Stimulated activated CD4-positive, alpha-beta T cell treated with anti-CD3 and anti-CD28 coated beads, Interleukin-12 subunit alpha, Interleukin-12 subunit beta, amount 100 ng/mL, for 24 hours (primary cell): ENCODE measurements at places on chromosomes 1 and 21.

GRCh38 chr1:220843481-220844011, 35.7 kb upstream of the HLX start:
- DNase-seq: no peak

GRCh38 chr1:117608758-117609157, 2.9 kb downstream of the TENT5C start:
- no peak for DNase-seq

DNA sequence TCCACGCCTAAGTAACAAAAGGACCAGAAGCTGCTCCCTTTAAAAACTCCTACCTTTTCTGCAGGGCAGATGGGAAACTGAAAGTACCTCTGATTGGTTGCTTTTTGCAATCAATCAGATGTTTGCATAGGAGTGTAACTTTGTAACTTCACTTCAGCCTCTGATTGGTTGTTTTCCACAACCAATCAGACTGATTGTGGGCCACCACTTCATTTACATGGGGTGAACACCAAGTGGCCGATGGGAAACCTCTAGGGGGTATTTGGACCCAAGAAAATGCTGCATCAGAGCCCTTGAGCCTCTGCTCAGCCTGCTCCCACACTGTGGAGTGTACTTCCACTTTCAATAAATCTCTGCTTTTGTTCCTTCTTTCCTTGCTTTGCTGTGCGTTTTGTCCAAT, 32.8 kb upstream of the CD1D start:
- DNase-seq: no peak

DNA sequence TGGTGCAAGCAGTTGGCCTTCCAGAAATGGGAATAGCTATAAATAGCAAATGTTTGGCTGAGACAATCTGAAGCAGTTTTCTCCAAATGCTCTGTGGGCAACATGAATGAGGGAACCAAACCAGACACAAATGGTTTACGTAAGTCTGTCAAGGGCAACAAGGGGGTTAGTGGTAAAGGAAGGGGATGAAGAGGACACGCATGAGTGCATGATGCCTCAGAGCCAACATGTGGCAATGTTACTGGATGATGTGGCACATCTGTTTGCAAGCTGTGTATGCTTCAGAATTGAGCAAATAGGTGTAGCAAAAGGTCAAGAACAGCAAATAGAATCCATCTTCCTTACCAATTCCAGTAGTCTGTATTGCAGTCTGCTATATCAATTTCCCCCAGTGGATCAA, 76.3 kb upstream of the LMO4 start:
- no peak for DNase-seq

GRCh38 chr1:93079685-93080141, 630 bp downstream of the MTF2 start:
- peak; percentile 11 for DNase-seq

DNA sequence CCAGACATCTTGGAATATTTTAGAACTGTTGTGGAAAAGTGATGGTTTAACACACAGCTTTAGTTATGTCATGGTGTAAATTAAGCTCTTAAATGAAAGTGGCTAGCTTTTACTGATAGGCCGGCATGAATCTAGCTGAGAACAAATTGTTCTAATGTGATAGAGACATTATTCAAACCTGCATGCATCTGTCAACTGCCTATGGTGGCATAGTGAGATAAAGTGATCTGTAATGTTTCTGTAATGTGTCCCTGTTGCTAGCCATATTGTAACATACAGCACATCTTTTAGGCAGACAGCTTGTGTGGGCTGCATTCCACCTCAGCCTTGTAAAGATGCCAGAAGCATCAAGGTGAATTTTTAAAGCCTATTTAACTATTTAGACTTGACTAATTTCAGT, 16.0 kb downstream of the LRIG2 start:
- DNase-seq: no peak

DNA sequence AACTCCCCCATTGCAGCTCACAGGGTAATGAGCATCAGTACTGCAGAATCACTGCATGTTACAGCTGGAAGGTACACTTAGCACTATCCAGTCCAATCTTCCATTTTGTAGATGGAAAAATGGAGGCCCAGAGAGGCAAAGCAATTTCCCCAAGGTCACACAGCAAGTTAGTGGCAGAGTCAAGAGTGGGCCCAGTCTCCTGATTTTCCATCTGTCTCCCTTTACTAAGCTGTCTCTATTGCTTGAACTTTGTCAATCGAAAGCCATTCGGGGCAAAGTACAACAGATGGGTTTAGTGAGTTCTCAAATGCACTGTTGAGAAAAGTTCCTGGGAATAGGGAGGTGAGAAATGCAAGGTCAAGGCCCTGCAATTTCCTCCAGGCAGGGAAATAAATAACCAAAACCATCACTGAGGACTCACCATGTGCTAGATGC, 50.4 kb upstream of the IFFO2 start:
- no peak for DNase-seq
